CD4-positive, CD25-positive, alpha-beta regulatory T cell (primary cell): ENCODE measurements at places on chromosomes 7 and 10. TPM values are rescaled to one million over a fixed set of nuclear protein-coding genes. Genes with fewer than 3 reads are reported as not detected.

SPDYE11 gene
- not detected for polyA plus RNA-seq

ELN gene
- not detected for polyA plus RNA-seq

PSD gene
- 1.7 TPM for polyA plus RNA-seq

AGR2 gene
- not detected for polyA plus RNA-seq

NXPH1 gene
- not detected for polyA plus RNA-seq

HEPACAM2 gene
- polyA plus RNA-seq, result not detected

LIPN gene
- 0.48 TPM for polyA plus RNA-seq

CCDC3 gene
- polyA plus RNA-seq, result not detected

RBAK gene
- polyA plus RNA-seq, result 3.2 TPM

POLR2J gene
- 73.9 TPM for polyA plus RNA-seq

PIK3AP1 gene
- 3.5 TPM for polyA plus RNA-seq

TCAF1 gene
- polyA plus RNA-seq, result 13.0 TPM

CALN1 gene
- polyA plus RNA-seq, result not detected

UTF1 gene
- not detected for polyA plus RNA-seq

EVX1 gene
- polyA plus RNA-seq, result not detected

DENND2A gene
- not detected for polyA plus RNA-seq

PRKAR1B gene
- polyA plus RNA-seq, result 6.8 TPM

THSD7A gene
- polyA plus RNA-seq, result not detected

STEAP4 gene
- polyA plus RNA-seq, result not detected

LRIT1 gene
- not detected for polyA plus RNA-seq

OR2A42 gene
- not detected for polyA plus RNA-seq

PRR15 gene
- not detected for polyA plus RNA-seq

ZNF488 gene
- not detected for polyA plus RNA-seq
